Fibroblast of upper back skin (primary cell): ENCODE measurements at places on chromosomes 12 and 14.
A peak's percentile ranks its signal among the peaks of the same experiment; 100 is the strongest.

GRCh38 chr14:54627540-54628363 is 60.8 kb downstream of the SAMD4A start:
- peak; percentile 69 for DNase-seq

DNA sequence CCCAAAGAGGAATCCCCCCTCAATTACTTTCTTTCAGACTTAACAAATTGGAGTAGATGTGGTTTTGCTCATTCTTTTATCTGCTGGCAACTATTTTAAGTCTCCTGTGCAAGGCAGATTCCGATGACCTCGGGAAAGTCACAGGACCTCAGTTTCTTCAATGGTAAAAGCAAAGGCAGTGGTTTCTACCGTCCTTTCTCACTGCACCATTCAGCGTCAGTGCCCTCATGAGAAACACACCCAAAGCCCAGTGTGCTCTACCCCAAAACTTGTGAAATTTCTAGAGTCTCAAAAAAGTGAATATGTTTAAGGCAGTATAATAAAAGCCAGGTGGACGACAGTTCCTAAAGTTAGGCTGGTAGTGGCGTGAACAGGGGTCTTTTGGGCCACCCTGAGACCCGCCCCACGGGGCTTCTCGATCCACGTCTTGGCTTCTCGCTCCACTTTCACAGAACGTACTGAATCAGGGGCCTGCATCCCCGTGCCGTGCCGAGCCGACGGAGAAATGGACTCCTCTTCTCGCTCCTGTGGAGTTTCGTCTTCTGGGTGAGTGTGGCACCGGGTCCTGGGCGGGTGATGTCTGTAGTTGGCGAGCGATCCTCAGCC is 1.3 kb upstream of the ARHGAP5 start:
- DNase-seq = no peak

DNA sequence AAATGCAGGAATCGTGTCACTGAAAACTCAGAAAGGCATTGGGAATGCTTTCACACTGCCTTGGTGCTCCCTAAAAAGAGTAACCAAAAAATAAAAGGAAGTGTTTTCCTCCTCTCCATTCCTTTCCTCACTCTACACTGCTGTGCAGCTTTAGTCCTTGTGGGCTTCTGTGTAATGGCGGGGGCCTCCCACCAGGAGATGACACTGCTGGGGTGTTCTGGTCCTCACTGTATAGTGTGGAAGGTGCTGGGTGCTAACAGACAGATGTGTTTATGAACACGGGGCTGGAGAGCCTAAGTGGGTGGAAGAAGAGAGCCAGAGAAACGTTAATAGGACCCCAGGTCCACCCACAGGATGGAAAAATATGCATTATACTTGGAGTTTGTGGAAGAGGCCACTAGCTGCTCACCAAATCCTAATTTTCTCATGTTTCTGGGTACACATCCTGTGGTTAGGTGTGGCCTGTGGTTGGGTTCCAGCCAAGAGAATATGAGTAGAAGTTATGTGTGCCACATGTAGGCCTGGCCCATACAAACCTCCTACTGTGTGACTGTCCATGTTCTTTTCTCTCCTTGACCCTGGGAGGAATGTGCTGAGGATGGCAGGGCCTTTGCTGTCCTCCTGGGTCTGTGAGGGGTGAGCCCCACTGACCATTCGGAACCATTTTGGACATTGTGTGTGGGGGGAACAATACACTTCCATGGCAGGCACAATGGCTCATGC is 14.0 kb upstream of the C1S start:
- no peak for DNase-seq

- DNase-seq = no peak
Observed at GRCh38 chr14:32203928-32204357, 874 bp upstream of the RNU6-8 start.

- no peak for DNase-seq
Observed at GRCh38 chr12:109818253-109818652, 14.9 kb downstream of the TRPV4 start.
